ENCODE measurements at places on chromosomes 12 and 14. TPM values are rescaled to one million over a fixed set of nuclear protein-coding genes. Genes with fewer than 3 reads are reported as not detected.

Gene FOXG1
- 75.5 TPM for total RNA-seq

Gene TAS2R9
- 1.2 TPM for total RNA-seq

Gene ARHGEF25
- total RNA-seq = 49.4 TPM

Gene C12orf42
- total RNA-seq = 2.3 TPM

Gene WIF1
- 4.1 TPM for total RNA-seq

Gene DIO2
- total RNA-seq = 31.0 TPM

Gene CYP27B1
- total RNA-seq = not detected

Gene ZDHHC22
- 12.0 TPM for total RNA-seq

Gene SETD1B
- total RNA-seq = 2.3 TPM

Gene SERPINA10
- not detected for total RNA-seq

Gene SYNDIG1L
- 1.1 TPM for total RNA-seq

Gene PZP
- total RNA-seq = not detected

Gene KTN1
- 100 TPM for total RNA-seq

Gene SLC17A8
- 1.2 TPM for total RNA-seq

Gene TBX5
- not detected for total RNA-seq

Gene OTUB2
- total RNA-seq = 5.6 TPM

Gene OAS1
- total RNA-seq = 2.5 TPM

Gene CPNE8
- 4.8 TPM for total RNA-seq

Gene PTCSC3
- total RNA-seq = not detected
